Kidney (tissue), 22 donors: ENCODE measurements at places on chromosomes 13 and 19.

GRCh38 chr19:3617463-3617862, 9.1 kb downstream of the CACTIN start:
- no peak for DNase-seq

GRCh38 chr19:44848812-44849447, 2.8 kb downstream of the NECTIN2 start:
- peak; percentile 86 for DNase-seq

GRCh38 chr13:51825165-51825592, 19.8 kb downstream of the TMEM272 start:
- DNase-seq: no peak

- no peak for DNase-seq
Measured at GRCh38 chr19:29945433-29945832, 3.4 kb downstream of the URI1 start.

GRCh38 chr19:51887522-51888498, at the start of gene ZNF577:
Gene ZNF577 (minus strand): TSS chr19:51887951. CDS start chr19:51880382, 7,569 bp downstream.
- peak; percentile 98 for DNase-seq

DNA sequence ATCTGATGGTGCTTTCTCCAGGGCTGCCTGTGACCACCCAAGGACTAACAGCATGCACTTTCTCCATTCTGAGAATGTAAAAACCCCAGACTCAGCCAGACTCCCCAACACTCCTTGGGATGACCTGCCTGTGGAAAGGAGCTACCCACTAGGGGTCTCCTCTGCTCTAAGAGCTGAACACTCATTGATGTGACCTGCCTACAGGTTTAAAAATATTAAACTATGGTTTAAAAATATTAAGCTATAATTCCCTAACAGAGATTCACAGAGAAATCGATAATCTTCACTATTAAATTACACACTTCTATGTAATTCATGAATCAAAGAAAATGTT, 696.2 kb upstream of the SLITRK5 start:
- DNase-seq: no peak

- no peak for DNase-seq
Measured at GRCh38 chr13:83819611-83820010, 62.7 kb downstream of the SLITRK1 start.

GRCh38 chr19:4391306-4391693, 9.0 kb downstream of the SH3GL1 start:
- DNase-seq: no peak

DNA sequence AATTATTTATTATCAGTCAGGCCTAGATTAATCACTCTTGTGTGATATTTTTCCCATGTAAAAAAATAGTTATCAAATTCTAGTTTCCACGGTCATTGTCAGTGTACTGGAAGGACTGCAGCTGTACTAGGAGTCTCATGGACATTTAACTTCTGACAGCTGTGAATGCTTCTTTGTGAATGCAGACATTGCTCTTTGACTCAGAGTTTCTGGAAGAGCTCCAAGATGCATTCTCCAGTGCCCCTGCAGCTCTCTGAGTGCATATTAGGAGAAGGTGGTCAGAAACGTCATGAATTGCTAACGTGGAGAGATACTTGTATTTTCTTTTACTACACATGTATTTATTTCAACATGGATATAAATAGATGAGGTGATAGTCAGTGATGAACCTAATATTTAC, 9.7 kb upstream of the SLITRK5 start:
- no peak for DNase-seq

DNA sequence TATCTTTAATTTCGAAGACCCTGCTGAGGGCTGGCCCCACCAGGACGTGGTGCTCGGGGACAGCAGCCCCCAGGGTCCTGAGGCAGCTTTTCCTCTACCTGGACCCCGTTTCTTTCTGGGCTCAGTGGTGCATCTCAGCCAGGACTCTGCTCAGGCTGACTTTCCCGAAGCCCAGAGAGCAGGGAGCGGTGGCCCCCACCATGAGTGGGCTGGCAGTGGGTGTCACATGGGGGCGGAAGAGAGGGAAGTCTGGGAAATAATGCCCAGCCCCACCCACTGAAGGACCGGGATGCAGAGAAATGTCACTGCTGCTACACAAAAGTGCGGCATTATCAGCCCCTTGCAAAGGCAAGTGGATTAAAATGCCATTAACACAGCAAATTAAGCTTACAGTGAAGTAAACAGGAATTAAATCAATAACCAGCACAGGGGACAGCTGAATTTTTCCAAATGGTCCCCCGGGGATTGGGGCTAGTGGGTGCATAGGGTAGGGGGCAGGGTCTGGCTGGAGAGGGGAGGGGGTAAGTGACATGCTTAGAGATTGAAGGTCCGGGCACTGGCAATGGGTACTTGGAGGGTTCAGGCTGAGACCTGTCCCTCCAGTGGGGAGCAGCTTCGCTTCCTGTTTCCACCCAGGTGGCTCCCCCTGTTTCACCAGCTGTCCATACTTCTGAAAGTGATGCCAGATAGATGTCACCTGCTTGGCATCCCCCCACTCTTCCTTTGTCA, 177.3 kb downstream of the URI1 start:
- DNase-seq: no peak

GRCh38 chr19:35060160-35060855, 18.8 kb downstream of the HPN start:
- DNase-seq: peak; percentile 41

DNA sequence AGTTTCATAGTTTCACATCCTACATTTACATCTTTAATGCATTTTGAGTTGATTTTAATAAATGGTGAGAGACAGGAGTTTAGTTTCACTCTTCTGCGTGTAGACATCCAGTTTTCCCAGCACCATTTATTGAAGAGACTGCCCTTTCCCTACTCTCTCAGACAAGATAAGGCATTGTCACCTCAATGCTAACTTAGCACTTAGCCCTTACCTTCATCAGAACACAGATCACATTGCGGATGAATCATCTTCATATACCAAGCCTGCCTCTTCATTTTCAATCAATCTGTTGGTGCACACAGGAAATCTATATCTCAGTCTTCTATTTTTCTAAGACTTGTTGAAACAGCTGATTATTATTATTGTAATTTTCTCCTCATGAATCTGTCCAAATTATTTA, 396.6 kb upstream of the NBEA start:
- DNase-seq: no peak

DNA sequence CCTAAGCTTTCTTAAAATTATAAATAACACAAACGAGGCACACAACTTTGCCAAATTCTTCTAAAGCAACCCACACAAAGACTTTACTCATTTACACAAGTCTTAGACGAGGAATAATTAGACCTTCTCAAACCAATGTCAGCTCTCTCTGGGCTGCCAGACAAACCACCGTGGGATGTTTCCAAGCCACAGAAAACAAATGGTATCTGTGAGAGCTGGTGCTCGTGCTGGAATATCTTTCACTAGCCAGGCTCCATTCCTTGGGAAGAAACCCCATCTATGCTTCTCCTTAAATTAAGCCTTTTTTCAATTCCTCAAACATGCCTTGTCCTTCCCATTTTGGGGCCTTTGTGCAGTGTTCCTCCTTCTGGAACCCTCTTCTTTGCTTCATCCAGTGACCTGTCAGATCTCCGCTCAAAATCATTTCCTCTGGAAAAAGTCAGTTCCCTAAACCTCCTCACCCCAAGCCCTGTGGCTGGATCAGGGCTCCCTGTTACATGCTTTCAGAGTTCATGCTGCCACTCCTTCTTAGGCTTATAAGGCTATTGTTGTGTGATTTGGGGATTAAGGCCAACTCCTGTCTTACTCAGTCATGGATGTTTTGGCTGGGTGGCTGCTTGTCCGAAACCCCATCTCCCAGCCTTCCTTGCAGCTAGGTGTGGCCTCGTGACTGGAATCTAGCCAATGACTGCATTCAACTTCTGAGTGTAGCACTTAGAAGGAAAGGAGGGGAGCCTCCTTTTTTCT, 64.2 kb upstream of the GTF2F2 start:
- DNase-seq: no peak

DNA sequence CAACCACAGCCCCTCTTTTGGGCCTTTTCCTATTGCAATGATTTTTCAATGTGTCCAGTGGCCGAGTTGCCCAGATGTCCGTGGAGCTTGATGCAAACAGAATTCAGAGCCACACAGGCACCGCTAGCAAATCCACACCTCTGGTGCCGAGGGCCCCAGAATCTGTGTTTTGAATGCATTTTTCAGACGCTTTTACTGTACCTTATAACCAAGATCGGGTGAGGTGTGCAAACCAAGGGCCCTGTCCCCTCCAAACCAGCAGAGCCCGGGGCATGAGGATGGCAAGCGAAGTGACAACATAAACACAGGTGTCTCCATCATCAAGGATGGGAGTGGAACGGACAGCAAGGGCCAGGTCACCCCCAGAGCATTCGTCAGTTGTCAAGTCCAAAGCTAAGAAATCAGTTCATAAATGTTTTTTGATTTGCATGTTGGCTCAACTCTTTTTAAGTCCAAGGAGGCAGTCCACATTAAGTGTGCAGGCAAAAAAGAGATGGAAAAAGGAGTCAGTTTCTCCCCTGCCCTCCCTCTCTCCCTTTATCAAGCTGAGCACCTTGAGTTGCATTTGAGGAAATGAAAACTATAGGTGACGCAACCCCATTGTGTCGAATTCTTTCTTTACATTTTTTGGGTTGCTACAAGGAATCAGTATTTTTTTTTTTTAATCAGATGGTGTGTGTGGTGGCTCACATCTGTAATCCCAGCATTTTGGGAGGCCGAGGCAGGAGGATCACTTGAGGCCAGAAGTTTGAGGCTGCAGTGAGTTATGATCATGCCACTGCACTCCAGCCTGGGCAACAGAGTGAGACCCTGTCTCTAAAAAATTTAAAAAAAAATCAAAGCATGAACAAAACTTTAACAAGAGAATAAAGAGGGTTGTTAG, 2.9 kb downstream of the CCDC8 start:
- no peak for DNase-seq

- DNase-seq: no peak
Measured at GRCh38 chr13:80858131-80858530, 517.2 kb upstream of the SPRY2 start.

- no peak for DNase-seq
Measured at GRCh38 chr13:43170506-43170905, 147.1 kb downstream of the DNAJC15 start.

DNA sequence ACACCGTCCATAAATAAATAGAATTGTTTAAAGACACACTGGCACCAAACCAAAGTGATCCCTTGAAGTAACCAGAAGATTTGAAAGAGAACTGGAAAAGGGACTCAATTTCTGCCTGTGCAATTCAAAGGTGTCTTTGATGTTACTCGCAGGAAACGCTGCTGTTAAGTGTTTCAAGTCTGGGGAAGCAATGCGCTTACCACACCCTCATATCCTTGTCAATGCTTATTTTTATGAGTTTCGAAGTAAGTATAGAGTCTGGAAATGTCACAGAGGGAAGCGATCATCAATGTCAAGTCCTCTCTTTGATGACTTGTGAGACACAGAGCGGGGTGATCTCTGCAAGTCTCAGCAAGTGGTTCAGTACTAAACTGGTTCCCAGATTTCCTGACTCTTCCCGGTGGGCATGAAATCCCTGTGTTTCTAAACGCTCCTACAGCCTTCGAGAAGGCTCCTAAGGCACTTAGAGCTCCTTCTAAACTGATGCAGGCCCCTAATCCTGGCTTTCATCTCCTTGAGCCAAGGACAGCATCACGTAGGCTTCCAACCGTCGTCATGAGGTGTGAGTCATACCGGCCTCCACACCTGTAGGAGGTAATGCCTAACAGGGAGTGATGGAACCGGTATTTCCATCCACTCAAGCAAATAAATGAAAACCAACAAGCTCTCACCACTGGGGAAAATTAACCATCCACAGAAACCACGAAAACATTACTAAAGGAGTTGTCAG, 22.8 kb downstream of the SYDE1 start:
- DNase-seq: no peak

GRCh38 chr13:50993934-50994333, 84.3 kb downstream of the RNASEH2B start:
- peak; percentile 69 for DNase-seq

DNA sequence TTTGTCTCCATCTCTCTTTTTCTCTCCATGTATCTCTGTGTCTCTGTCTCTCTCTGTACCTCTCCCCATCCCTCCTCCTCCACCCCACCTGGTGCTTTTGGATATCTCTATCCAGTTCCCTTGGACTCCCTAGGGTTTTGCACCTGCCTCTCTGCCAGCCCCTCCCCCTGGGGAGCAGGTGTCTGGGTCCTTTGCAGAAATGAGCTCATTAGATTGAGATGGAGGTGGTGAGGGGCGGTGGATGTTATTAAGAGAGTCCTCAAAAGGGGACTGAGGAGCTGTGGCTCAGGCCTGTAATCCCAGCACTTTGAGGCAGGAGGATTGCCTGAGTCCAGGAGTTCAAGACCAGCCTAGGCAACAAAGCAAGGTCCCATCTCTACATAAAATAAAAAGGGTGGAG, 2.1 kb downstream of the KCNN4 start:
- DNase-seq: no peak

GRCh38 chr13:99436686-99437416, 64.4 kb upstream of the TM9SF2 start:
- DNase-seq: peak; percentile 92

- no peak for DNase-seq
Measured at GRCh38 chr13:82147526-82147925, 1734.7 kb downstream of the SLITRK1 start.

GRCh38 chr19:31271306-31271911, 77.8 kb downstream of the TSHZ3 start:
- DNase-seq: no peak

DNA sequence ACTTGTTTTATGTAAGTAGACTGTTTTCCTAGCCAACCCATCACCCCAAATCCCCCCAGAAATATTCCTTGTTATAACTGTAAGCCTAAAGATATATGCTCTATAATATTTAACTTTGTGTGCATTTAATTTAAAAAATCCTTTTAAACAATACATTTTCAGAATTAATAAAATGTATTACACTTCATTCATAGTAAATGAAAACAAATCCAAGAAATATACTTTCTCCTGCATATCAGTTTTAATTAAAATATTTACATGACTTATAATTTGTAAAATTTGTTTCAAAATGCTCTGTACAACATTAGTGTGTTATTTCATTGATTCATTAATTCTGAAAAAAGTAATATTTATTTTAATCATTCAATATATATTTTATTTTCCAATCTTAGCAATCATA, 669.1 kb upstream of the PCDH20 start:
- DNase-seq: no peak

DNA sequence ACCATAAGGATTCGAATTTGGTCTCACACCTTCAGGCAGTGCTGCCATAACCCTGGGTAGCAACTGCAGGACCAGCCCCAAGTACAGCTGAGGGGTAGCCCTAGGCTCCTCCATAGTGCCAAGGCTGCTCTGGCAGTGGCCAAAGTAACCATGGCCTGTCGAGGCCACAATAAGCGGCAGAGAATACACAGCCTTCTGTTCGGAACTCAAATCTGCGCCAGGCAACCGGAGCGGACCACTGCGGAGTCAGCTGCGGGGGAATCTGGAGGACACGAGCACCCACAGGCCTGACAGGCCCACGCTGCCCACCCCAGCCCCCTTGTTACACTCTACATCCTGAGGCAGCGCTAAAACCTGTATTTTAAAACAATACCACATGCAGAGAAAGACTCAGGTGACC, 48.7 kb downstream of the CCDC70 start:
- DNase-seq: peak; percentile 21

GRCh38 chr13:98922306-98922705, 55.6 kb downstream of the DOCK9 start:
- peak; percentile 49 for DNase-seq

- peak; percentile 35 for DNase-seq
Measured at GRCh38 chr19:39310558-39311311, 9.9 kb downstream of the LRFN1 start.
